Parietal lobe (tissue), 2 donors: ENCODE measurements at places on chromosomes 4 and X. TPM values are rescaled to one million over a fixed set of nuclear protein-coding genes. Genes with fewer than 3 reads are reported as not detected.

The AADAT gene
- total RNA-seq: 32.9 TPM

The HELT gene
- 1.6 TPM for total RNA-seq

The PDE5A gene
- 11.9 TPM for total RNA-seq

The TXK gene
- 2.8 TPM for total RNA-seq

The ATP1B4 gene
- total RNA-seq: not detected

The LGI2 gene
- 3.1 TPM for total RNA-seq

The EXOC1L gene
- total RNA-seq: not detected

The RENBP gene
- 4.1 TPM for total RNA-seq

The SOX3 gene
- total RNA-seq: 4.7 TPM

The ANKRD50 gene
- 138 TPM for total RNA-seq

The STS gene
- 6.3 TPM for total RNA-seq

The CLTRN gene
- not detected for total RNA-seq

The UGT8 gene
- 5.9 TPM for total RNA-seq

The ASMT gene
- total RNA-seq: not detected

The HPGDS gene
- total RNA-seq: 1.3 TPM

The CPEB2 gene
- 34.1 TPM for total RNA-seq

The GRXCR1 gene
- not detected for total RNA-seq

The FRMD7 gene
- total RNA-seq: not detected

The RNF128 gene
- total RNA-seq: 1.3 TPM

The DDX53 gene
- not detected for total RNA-seq

The EMCN gene
- 2.2 TPM for total RNA-seq

The SPACA5 gene
- total RNA-seq: not detected

The ETDA gene
- not detected for total RNA-seq

The GSX2 gene
- 2.8 TPM for total RNA-seq

The SORBS2 gene
- total RNA-seq: 156 TPM

The GABRG1 gene
- 24.7 TPM for total RNA-seq

The IGFBP7 gene
- total RNA-seq: 33.5 TPM

The DRD5 gene
- 0.63 TPM for total RNA-seq

The CENPVL2 gene
- total RNA-seq: 2.5 TPM

The PTPN13 gene
- 102 TPM for total RNA-seq

The SLC25A14 gene
- 29.4 TPM for total RNA-seq

The CSAG1 gene
- total RNA-seq: not detected

The SYTL5 gene
- total RNA-seq: 2.2 TPM

The EDNRA gene
- total RNA-seq: 11.0 TPM

The SPANXA2 gene
- total RNA-seq: not detected

The TMPRSS11B gene
- total RNA-seq: not detected

The TMEM150C gene
- total RNA-seq: 76.7 TPM
